RWPE2 (cell line): ENCODE measurements at places on chromosomes 5 and 9.

DNA sequence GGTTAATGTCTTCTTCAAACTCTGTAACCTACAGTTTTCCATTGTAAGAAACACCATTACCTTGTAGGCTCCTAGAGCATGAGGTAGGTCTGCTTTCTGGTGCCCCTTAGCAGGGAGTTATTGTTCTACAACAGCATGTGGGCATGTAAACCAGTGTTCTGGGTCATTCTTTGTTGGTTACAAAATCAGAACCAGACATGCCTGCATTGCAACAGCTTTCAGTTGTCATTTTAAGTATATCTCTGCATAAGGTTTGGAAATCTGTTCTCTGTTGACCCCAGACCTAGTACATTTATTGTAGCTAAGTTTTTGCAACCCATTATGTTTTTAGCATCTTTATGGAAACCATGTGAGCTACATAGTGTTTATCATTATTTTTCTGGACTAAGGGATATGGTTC, 10.9 kb downstream of the RGMB start:
- H3K4me3 ChIP-seq, result no peak overlapping the region
- DNase-seq, result no peak
- no peak overlapping the region for H3K27ac ChIP-seq
- no peaks in the 10 kb centered on the region for H3K27me3 ChIP-seq

DNA sequence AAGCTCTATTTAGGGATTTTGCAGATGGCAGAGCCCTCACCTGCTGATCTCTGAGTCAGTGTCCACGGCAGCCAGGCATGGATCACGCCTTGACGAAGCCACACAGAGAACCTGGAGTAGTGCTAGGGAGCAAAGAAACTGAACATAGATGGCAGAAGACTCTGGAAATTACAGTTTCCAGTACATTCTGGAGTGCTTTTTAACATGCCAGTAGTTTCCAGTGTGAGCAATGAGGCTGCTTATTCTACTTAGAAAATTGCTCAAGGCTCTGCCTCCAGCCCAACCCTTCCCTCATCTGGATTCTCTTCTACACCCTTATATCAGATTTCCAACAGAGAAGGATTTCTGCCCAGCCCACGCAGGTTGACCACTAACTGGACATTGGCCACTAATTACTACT, 203.3 kb downstream of the ADAMTS12 start:
- H3K4me3 ChIP-seq, result no peak overlapping the region
- DNase-seq, result no peak
- no peaks in the 10 kb centered on the region for H3K4me1 ChIP-seq
- H3K27me3 ChIP-seq, result peaks cover under 1% of the 10 kb centered on the region
- H3K27ac ChIP-seq, result no peak overlapping the region

DNA sequence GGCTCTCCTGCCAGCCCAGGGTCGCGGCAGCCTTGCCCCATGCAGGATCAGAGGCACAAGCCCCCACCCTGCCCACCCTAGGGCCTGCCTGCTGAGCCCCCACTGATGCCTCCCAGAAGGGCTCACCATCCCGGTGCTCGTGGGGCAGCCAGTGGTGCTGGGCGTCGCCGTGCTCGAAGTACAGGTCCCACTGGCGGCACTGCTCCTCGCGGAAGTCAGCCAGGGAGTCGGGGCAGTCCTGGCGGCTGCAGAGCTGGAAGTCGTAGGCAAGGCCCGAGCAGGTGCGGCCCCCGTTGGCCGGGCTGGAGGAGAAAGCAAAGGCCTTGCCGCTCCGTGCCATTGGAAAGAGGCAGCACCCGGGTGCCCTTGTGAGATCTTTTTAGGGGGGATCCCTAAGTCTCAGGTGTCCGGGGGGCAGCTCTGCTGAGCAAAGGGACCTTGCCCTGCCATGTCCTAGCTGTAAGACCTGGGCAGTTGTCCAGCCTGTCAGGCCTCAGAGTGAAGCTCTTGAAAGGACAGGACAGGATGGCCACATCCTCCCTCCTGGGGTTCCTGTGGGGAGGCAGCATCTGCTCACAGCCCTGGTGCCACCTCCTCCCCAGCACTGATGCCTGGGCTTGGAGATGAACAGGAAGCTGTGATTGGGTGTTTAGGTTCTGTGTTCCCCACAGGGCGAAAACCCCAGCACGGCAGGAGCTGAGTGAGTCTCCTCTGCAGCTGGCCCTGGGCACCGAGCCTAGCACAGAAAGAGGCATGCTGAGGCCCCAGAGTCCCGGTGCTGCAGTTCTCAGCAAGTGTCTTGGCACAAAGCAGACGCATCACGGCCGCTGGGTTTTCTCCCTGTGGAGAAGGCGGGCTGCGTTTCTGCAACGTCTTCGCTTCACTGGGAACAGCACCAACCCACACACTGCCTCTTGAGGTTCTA, 77.7 kb downstream of the ZNF354C start:
- no peak overlapping the region for H3K27ac ChIP-seq
- H3K4me3 ChIP-seq, result no peak overlapping the region
- H3K4me1 ChIP-seq, result no peaks in the 10 kb centered on the region
- no peaks in the 10 kb centered on the region for H3K36me3 ChIP-seq
- DNase-seq, result peak; percentile 71

GRCh38 chr5:73337586-73338255, 110.9 kb downstream of the FOXD1 start:
- H3K36me3 ChIP-seq, result no peaks in the 10 kb centered on the region
- DNase-seq, result no peak
- H3K4me1 ChIP-seq, result no peaks in the 10 kb centered on the region
- H3K4me3 ChIP-seq, result no peak overlapping the region

DNA sequence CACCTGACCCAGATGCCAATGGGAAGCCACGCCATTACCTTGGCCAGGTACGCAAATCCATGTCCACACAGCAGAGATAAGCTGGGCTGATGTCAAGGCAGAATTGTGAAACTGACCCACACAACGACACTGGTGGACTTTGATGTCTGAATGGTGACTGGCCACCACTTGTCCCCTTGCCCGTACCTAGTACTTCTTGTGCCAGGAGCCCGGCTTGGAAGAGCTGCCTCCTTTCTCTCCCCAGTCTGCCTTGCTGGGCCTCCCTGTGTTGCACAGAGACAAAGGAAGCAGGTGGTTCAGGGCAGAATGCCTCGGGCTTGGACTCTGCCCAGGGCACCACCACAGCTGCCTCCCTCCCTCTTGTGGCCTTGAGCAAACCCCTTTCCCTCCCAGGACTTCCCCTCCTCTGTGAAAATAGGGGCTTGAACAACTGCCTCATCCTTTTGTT, 23.3 kb downstream of the PTGES2 start:
- no peak for DNase-seq
- H3K27ac ChIP-seq, result no peak overlapping the region
- H3K36me3 ChIP-seq, result peaks cover 56% of the 10 kb centered on the region
- peaks cover 9% of the 10 kb centered on the region for H3K4me1 ChIP-seq
- no peaks in the 10 kb centered on the region for H3K27me3 ChIP-seq

GRCh38 chr9:37968228-37968701, 64.3 kb upstream of the SLC25A51 start:
- no peak overlapping the region for H3K4me3 ChIP-seq
- peak overlapping the region; percentile 93 for H3K27ac ChIP-seq
- H3K27me3 ChIP-seq, result no peaks in the 10 kb centered on the region
- peak; percentile 33 for DNase-seq
- peaks cover 80% of the 10 kb centered on the region for H3K4me1 ChIP-seq

DNA sequence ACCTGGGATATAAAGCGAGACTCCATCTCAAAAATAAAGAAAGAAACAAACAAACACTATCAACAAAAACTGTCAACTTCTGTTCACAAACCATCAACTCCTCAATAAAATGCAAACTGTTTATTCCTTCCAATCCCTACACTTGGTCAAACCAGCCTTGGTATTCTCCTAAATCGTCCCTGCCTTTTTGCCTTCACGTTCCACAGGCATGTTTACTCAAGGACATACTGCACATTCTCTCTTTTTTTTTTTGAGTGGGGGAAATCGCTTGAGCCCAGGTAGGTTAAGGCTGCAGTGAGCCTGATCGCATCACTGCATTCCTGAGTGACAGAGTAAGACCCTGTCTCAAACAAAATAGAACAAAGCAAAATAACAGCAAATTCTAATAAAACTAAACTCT, 13.0 kb downstream of the UBAP2 start:
- no peak overlapping the region for H3K4me3 ChIP-seq
- H3K4me1 ChIP-seq, result peaks cover 8% of the 10 kb centered on the region
- no peak for DNase-seq
- peaks cover 42% of the 10 kb centered on the region for H3K36me3 ChIP-seq
- H3K27ac ChIP-seq, result no peak overlapping the region
- H3K27me3 ChIP-seq, result no peaks in the 10 kb centered on the region

GRCh38 chr9:93210324-93210973, 26.5 kb downstream of the WNK2 start:
- peak; percentile 40 for DNase-seq
- H3K27me3 ChIP-seq, result no peaks in the 10 kb centered on the region
- no peak overlapping the region for H3K27ac ChIP-seq
- no peaks in the 10 kb centered on the region for H3K36me3 ChIP-seq
- no peak overlapping the region for H3K4me3 ChIP-seq
- no peaks in the 10 kb centered on the region for H3K4me1 ChIP-seq

GRCh38 chr5:115260248-115260647, 2.4 kb downstream of the PGGT1B start:
- no peak for DNase-seq
- H3K36me3 ChIP-seq, result peaks cover 11% of the 10 kb centered on the region
- H3K27me3 ChIP-seq, result no peaks in the 10 kb centered on the region

DNA sequence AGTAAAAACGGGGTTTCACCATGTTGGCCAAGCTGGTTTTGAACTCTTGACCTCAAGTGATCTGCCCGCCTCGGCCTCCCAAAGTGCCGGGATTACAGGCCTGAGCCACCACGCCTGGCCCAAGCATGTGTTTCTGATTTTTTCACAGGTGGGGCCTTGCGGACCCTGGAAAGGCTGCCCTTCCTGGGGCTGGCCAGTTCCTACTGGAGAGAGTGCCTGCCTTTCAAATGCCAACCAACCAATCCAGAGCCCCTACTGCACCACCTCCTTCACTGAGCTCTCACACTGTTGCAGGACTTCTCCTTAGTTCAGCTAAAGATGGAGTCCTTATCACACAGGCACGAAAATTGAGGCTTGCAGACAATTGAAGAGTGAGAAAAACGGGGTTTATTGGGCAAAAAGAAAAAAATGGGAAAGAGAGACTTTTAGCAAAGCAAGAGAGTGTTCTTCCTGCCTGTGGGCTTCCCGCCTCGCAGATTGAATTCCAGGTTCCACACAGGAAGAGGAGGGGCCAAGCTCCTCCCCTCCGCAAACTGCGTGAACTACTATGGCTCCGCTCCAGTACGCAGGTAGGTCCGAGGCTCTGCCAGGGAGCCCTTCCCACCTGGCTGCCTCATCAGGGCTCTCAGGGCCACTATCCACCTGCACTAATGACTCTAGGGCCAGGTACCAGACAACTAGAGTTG, 8.3 kb upstream of the CMBL start:
- no peaks in the 10 kb centered on the region for H3K27me3 ChIP-seq
- no peaks in the 10 kb centered on the region for H3K36me3 ChIP-seq
- H3K27ac ChIP-seq, result no peak overlapping the region
- H3K4me1 ChIP-seq, result peaks cover 1% of the 10 kb centered on the region
- DNase-seq, result no peak

- no peaks in the 10 kb centered on the region for H3K36me3 ChIP-seq
- peaks cover 21% of the 10 kb centered on the region for H3K4me1 ChIP-seq
- no peak overlapping the region for H3K4me3 ChIP-seq
- H3K27ac ChIP-seq, result peak overlapping the region; percentile 79
- H3K27me3 ChIP-seq, result no peaks in the 10 kb centered on the region
- no peak for DNase-seq
Observed at GRCh38 chr9:14373336-14373666, 59.4 kb upstream of the NFIB start.

- no peaks in the 10 kb centered on the region for H3K4me1 ChIP-seq
- H3K27ac ChIP-seq, result no peak overlapping the region
- H3K4me3 ChIP-seq, result no peak overlapping the region
- H3K27me3 ChIP-seq, result no peaks in the 10 kb centered on the region
- H3K36me3 ChIP-seq, result no peaks in the 10 kb centered on the region
Observed at GRCh38 chr5:144002876-144003275, 167.6 kb downstream of the YIPF5 start.

GRCh38 chr5:4511996-4512656, 628.0 kb upstream of the ADAMTS16 start:
- peaks cover 4% of the 10 kb centered on the region for H3K27me3 ChIP-seq
- DNase-seq, result no peak
- H3K4me1 ChIP-seq, result peaks cover 8% of the 10 kb centered on the region
- no peaks in the 10 kb centered on the region for H3K36me3 ChIP-seq
- H3K27ac ChIP-seq, result no peak overlapping the region

- H3K4me3 ChIP-seq, result peak overlapping the region; percentile 54
- peak overlapping the region; percentile 56 for H3K27ac ChIP-seq
- H3K4me1 ChIP-seq, result peaks cover 4% of the 10 kb centered on the region
Observed at GRCh38 chr9:5832071-5832537, 813 bp downstream of the ERMP1 start.

GRCh38 chr9:20028192-20028848, 239.5 kb upstream of the SLC24A2 start:
- H3K4me1 ChIP-seq, result no peaks in the 10 kb centered on the region
- H3K36me3 ChIP-seq, result no peaks in the 10 kb centered on the region
- H3K27ac ChIP-seq, result no peak overlapping the region
- DNase-seq, result no peak
- H3K27me3 ChIP-seq, result no peaks in the 10 kb centered on the region
- no peak overlapping the region for H3K4me3 ChIP-seq

GRCh38 chr9:94829380-94830070, 103.0 kb downstream of the AOPEP start:
- no peak overlapping the region for H3K27ac ChIP-seq
- H3K4me1 ChIP-seq, result no peaks in the 10 kb centered on the region
- H3K27me3 ChIP-seq, result no peaks in the 10 kb centered on the region
- no peaks in the 10 kb centered on the region for H3K36me3 ChIP-seq
- no peak for DNase-seq

DNA sequence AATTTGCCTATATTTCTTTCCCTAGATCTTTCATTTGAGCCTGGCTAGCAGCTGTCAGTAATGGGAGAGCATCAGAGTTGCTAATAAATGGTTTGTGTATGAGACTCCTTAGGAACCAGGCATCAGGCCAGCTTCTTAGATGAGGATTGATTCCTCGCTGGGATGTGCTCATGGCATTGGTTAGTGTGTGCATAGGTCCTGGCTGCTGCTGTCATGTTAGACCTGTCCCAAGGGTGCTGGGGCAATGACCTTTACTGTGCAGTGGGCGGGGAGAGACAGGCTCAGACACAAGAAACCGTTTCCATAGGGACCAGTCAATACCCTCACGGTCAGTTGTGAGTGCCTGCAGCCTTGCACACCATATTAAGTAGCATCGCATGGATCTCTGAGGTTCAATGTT, 112.3 kb upstream of the NR3C1 start:
- no peak overlapping the region for H3K4me3 ChIP-seq
- DNase-seq, result no peak
- no peaks in the 10 kb centered on the region for H3K27me3 ChIP-seq
- no peak overlapping the region for H3K27ac ChIP-seq
- no peaks in the 10 kb centered on the region for H3K4me1 ChIP-seq

GRCh38 chr9:4059437-4059836, 240.4 kb downstream of the GLIS3 start:
- DNase-seq, result no peak
- no peaks in the 10 kb centered on the region for H3K4me1 ChIP-seq
- no peak overlapping the region for H3K27ac ChIP-seq
- H3K27me3 ChIP-seq, result no peaks in the 10 kb centered on the region

- no peak overlapping the region for H3K4me3 ChIP-seq
- H3K4me1 ChIP-seq, result peaks cover 3% of the 10 kb centered on the region
- H3K27ac ChIP-seq, result no peak overlapping the region
- H3K27me3 ChIP-seq, result no peaks in the 10 kb centered on the region
Observed at GRCh38 chr5:9398227-9398626, 147.6 kb downstream of the SEMA5A start.
